Left renal cortex interstitium (tissue), 4 donors: ENCODE measurements at places on chromosomes 7 and 10.

DNA sequence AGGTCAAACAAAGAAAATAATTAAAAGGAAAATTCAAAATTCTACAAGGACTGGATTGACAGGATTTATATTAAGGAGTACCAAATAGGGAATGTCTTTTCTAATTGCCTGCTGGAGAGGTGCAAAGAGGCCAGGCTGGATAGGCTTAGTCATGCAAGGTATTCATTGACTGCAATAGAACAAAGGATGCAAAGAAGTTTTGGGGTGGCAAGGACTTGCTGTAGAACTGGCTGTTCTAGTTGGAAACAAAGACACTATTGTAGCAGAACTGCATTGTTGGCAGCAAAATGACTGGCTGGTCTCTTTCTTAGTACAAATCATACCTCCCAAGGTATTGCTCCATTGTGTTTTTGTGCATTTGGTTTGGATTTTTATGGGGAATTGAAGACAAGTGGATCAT lies 10.1 kb downstream of the ITGB8 start:
- DNase-seq = no peak

GRCh38 chr10:98045785-98046389 lies 15.5 kb upstream of the CRTAC1 start:
- no peak for DNase-seq

- DNase-seq = no peak
These were observed 119.5 kb downstream of the SEC23IP start for GRCh38 chr10:120012131-120012400.

- DNase-seq = no peak
These were observed 335.1 kb downstream of the XPNPEP1 start for GRCh38 chr10:109588259-109588658.

GRCh38 chr7:30433082-30433481 lies 45.5 kb downstream of the NOD1 start:
- DNase-seq = no peak

DNA sequence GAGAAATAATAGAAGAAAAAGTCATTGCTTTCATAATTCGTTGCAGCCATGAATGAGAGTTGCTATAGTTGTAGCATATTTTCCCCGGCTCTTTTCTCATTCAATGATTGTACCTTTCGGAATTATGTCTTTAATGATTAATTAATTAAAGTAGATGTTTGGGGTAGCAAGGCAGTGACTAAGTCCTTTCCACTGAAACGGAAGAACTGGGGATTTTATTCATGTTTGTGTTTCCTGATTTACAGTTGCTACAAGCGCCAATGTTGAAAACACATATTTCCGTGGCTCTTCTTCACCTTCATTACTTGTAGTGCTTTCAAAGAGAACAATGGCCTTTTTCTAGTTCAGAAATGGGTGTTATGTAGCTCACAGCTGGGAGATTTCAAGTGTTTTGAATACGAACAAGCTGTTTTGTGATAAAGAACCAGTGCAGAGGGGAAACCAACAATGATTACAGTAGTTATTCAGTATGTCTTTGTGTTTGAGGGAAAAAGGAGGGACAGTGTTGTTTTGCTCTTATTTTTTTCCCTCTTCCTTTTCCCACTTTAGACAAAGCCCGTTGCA lies 153.5 kb downstream of the NSUN6 start:
- DNase-seq = peak; percentile 2

GRCh38 chr7:882336-883035 lies 6.1 kb downstream of the GET4 start:
- no peak for DNase-seq

- no peak for DNase-seq
These were observed 128.5 kb downstream of the INHBA start for GRCh38 chr7:41574377-41574776.

GRCh38 chr7:34840176-34840785 lies 182.3 kb downstream of the NPSR1 start:
- DNase-seq = no peak

DNA sequence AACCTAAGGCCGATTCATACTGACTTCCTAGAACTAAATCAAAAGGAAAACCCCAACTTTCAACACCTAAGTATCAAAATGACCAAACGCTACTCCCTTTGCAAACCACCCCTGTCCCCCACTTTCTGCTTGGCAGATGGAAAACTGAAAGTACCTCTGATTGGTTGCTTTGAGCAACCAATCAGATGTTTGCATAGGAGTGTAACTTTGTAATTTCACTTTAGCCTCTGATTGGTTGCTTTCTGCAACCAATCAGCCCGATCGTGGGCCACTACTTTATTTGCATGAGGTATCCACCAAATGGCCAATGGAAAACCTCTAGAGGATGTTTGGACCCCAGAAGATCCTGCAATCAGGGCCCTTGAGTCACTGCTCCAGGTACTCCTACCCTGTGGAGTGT lies 12.3 kb upstream of the SNX10 start:
- no peak for DNase-seq

GRCh38 chr10:112802411-112803022 lies 147.5 kb upstream of the TCF7L2 start:
- no peak for DNase-seq

DNA sequence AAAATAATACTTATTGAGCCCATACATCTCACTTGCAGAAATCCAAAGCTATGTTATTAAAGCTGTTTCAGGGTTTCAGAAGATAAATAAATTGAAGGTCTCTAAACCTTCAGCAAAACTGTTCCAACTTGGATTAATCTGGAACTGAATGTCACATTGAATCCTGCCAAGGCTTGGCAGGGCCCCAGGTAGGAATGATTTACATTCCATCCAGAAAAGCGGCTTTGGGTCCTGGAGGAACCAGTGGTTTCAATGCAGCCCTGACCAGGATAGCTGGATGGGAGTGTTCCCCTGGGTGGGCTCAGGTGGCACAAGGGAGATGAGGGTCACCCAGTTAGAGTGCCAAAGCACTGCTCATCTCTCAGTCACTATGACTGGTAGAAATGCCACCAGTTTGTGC lies 37.0 kb upstream of the TMEM72 start:
- no peak for DNase-seq

DNA sequence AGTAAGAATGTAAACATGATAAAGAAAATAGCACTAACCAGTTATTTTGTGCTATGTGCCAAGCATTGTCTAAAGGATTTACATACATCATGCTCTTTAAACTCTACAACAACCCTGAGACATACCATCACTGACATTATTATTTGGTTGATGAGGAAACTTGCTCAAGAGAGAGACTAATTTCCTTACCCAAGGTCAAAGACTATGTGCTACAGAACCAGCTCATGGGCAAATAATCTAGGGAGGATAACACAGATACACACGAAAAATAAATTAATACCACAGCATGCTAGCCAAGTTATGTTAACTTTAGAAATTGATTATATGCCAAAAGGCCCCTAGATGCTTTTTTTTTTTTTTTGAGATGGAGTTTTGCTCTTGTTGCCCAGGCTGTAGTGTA lies 2.7 kb downstream of the ANKRD16 start:
- DNase-seq = no peak

- no peak for DNase-seq
These were observed 37.1 kb downstream of the ELMO1 start for GRCh38 chr7:37411444-37412034.

DNA sequence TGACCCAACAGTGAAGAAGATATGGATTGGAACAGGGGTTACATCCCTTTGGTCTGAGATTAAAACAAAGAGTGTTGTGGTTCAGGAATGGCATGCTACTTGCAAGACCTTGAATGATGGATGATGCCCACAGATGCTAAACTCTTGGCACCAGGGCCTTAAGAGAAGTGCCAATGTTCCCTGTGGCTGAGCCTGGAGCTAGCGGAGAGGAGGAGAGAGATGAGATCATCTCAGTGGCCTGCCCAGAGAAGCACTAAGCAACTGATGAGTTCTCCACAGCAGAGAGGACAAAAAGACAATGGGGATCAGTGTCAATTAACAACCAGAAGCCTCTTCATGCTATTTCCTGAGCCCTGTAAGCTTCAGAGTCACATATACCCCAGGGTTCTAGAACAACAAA lies 97.8 kb downstream of the ELAPOR2 start:
- no peak for DNase-seq

DNA sequence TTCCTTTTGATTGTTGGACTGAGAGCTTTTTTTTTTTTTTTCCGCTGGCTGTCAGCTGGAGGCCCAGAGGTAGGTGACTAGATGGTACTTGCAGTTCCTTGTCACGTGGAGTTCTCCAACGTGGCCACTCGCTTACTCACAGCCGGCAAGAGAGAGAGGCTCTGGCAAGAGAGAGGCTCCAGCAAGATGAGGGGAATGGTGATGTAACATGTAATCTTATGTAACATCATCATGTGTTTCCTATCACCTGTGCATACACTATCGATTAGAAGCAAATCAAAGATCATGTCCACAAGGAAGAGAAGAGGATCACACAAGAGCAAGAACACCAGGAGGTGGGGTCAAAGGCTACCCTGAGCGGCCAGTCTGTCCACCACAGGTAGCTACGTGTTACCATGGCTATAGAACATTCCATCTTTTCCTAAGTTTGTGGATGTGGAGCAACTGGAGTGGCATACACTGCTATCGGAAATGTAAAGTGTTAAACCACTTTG lies 4.0 kb upstream of the BORCS7 start:
- DNase-seq = no peak

DNA sequence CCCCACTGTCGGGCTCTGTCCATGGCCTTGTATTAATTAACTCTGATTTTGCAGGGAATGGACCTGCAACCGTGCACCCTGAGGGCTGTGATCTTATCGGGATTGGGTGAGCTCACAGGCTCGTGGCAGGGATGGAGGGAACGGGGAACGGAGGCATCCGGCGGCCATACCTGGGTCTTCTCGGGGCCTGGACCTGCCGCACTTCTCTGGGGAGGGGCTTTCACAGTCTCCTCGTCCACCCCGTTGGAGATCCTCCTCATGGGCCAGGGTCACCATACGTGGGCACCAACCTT lies 57.5 kb upstream of the SHH start:
- no peak for DNase-seq

- no peak for DNase-seq
These were observed 143.2 kb downstream of the USP6NL start for GRCh38 chr10:11468126-11468742.
